ENCODE measurements at places on chromosomes 5 and 9.

DNA sequence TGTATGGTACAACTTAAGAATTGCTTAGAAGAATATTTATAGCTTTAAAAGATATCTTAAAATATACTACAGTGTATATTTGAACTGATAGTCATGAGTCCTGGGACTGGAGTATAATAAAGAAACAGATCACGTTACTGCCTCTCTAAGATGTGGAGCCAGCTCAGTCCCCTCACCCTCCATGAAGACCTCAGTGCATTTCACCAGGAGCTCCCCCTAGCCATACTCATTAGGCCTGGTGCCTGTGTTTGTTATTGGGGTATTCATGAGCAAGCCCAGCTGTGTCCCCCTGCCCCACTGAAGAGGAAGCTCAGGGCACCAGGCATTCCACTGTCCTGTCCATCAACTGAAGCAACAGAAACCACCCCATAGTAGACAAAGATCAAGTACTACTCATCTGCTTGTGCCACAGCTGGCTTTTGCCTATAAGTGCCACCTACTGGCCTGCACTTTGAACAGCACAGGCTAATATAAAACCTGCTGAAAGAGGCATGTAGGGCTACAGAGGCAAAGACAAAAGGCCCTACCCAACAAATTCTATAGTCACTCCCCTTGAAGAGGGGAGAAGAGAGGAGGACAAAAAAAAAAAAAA, 850.2 kb upstream of the NUDT12 start:
- DNase-seq, result no peak

DNA sequence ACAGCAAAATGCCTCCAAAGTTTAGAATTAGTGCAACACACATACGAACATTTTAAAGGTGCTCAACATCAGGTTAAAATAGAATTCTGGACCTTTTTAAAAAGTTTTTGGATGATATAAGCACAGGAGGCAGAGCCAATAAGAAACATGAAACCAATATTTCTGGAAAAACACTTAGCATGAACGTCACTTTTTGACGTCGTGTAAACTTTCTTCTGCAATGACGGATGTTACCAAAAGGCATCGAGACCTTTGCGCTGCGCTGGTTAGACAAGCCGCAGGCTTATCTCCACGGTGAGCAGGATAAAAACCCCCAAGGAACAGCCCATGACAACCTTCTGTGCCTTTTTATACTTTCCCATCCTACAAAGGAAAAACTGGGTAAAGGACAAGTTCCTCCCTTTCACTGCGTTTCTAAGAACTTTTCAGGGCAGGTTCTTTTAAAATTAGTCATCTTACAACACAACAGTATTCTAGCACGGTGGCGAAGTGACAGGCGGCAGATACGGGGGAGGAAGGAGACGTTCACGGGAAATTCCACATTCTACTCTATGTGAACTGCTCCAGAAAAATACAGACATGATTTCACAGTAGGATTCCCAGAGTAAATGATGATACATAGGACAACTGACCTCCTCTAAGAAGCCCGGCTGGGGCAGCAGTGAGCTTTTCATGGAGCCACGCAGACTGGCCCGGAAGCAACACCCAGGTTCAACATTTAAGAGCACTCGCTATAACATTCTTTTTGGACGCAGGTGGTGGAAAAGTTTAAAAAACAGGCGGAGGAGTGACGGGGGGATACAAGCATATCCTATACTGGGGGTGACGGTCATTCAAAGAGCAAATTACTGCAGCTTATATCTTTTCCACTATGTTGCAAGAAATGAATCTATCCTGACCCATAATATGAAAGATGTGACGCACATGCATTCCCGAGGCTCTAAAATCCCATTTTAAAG, 52.4 kb downstream of the USP20 start:
- DNase-seq, result no peak

DNA sequence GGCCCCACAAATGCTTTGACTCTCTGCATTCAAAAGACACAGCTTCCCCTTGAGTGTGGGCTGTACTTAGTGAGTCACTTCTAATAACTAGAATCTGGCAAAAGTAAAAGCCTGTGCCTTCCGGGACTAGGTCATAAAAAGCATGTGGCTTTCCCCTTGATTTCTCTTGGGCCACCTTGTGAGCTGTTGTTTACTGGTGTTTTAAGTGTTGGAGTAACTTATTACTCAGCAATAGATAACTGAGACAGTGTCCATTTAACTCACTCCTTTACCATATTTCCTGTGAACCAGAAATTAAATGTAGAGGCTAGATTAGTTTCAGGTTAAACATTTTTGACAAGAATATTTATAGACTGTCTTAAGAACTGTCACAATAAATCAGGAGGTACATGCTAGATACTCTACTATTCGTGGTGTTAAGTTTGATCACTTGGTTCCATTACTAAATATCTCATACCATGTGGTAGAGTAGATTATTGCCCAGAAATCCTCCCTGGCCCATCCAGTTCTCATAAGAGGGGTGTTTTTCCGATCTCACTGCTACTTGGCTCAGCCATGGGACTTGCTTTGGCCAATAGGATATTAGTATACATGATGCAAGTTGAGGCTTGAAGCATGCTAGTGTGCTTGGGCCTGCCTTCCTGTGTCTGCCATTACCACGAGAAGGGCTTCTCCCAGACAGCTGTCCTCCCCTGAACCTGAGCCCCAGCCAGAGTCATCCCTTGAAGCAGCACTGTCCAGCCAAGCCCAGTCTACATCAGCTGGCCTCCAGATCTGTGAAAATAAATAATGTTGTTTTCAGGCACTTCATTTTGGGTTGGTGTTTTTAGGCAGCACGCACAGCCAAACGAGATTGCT, 10.4 kb upstream of the CMBL start:
- DNase-seq, result no peak

GRCh38 chr9:125296843-125297372, 35.3 kb downstream of the GAPVD1 start:
- DNase-seq, result no peak

DNA sequence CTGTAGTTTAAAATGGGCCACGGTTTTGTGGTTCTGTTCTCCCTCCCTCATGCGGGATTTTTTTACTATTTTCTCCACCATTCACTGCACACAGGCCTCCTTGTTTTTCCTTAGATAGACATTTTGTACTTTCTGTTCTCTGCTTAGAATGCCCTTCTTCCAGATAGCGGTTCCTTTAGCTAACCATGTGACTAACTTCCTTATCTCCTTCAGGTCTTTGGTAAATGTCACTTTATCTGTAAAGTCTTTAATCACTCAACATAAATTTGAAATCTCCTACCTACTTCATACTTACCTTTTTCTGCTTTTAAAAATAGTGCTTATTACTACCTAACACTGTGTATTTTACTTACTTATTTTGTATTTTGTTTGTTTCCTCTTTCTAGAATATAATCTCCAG, 15.0 kb downstream of the FER start:
- no peak for DNase-seq

DNA sequence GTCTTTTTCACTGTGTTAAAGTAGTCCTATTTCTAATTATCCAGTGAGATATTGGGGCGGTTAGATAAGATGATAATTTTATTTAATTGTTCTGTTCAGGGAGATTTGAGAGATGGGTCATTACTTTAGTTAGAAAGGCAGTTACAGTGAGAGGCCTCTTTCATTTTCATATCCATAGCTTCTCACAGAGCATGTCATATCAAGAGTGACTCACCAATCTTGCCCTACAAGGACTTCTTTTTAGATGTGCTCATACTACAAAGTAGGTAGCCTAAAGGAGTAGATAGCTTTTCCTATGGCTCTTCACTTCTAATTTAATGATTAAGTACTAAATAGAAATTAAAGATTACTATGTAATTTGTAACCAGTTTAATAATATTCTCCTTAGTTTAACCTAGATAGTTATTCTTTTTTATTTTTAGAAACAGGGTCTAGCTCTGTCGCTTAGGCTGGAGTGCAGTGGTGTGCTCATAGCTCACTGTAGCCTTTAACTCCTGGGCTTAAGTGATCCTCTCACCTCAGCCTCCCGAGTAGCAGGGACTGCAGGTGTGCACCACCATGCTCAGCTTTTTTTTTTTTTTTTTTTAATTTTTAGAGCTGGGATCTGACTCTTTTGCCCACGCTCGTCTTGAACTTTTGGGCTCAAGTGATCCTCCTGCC, 71.0 kb downstream of the FER start:
- DNase-seq, result no peak

DNA sequence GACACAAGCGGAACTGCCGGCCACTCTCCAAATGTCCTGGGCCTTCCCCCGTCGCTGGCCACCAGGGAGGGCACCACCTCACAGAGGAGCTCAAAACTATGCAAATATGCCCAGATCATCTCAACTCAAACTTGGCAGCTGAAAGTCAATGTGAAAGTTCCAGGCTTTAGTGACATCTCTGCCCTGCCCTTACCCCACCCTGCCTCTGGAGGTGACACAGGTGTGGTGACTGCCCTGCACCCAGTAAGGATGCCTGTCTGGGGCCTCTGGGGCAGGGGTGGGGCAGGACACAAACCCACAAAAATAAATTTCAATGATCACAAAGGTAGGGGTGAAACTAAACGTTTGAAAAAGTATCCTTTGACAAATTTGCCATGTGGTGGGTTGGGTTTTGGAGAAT, 213.4 kb downstream of the HSPA4 start:
- no peak for DNase-seq

DNA sequence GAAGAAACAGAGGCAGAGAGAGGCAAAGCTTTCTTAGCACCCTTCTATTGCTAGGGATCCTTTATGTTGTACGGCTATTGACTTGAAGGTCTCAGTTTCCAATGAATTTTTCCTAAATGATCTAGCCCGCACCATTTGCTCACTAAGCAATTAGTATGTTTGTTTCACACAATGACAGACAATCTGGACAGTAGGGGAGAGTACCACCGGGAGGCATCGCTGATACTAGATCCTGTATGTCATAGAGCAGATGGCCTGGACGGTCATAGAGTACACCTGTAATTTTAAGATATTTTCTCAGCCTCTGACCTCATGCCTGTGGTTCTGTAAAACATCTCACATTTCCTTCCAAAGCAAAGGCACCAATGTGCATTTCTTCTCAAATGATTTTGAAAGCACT, 194.3 kb downstream of the TLE4 start:
- no peak for DNase-seq

GRCh38 chr5:74640450-74640953, at the start of gene ENC1:
Gene ENC1 (minus strand): TSS chr5:74640728. CDS start chr5:74636485, 4,243 bp downstream.
- DNase-seq, result peak; percentile 55

GRCh38 chr5:168017313-168017712, 274.1 kb upstream of the WWC1 start:
- DNase-seq, result no peak

DNA sequence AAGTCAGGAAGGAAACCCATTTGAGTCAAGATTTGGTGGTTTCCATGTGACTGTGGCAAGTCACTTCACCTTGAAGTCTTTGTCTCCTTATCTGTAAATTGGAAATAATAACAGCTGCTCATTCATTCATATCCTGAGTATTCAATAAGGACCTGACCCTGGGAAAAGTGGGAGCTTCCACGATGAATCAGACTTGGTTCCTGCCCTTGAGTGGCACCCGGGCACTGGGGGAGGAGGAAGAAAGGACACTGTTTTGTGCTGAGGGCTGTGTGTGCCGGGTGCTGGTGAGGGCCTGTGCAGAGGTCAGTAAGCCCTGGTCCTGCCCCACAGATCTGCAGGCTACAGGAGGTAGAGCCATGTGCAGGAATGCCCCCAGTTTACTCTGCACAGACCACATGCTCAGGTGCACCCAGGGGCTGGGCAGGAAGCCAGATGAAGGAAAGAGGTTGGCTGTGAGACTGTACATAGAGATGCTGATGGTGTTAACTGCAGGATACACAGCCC, 6.8 kb downstream of the NDST1 start:
- DNase-seq, result no peak

GRCh38 chr9:134054891-134055811, 12.7 kb downstream of the BRD3 start:
- DNase-seq, result no peak

DNA sequence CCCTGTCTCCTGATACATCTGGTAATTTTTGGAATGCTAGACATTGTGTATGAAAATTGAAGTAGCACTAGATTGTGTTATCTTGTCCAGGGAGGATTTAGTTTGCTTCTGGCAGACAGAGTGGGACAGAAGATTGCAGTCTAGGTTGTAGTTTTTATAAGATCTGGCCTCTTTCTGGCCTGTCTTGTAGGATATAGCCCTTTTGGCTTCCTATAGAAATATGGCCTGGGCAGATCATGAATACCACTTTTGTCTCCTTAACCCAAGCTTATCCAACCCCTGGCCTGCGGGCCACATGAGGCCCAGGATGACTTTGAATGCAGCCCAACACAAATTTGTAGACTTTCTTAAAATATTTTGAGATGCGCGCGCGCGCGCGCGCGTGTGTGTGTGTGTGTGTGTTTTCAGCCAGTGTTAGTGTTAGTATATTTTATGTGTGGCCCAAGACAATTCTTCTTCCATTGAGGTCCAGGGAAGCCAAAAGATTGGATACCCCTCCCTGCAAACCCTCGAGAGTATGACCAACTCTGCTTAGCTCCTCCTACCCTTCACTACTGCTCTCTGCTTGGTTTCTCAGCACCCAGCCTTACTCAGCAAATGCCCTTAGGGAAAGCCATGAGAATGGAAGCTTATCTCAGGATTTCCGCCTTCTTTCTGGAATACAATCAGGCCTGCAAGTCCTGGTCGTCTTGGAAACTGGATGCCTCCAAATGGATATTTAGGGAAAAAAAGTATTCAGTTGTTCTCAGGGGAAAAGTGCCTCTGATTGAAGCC, 26.5 kb downstream of the ANKRD33B start:
- DNase-seq, result no peak

DNA sequence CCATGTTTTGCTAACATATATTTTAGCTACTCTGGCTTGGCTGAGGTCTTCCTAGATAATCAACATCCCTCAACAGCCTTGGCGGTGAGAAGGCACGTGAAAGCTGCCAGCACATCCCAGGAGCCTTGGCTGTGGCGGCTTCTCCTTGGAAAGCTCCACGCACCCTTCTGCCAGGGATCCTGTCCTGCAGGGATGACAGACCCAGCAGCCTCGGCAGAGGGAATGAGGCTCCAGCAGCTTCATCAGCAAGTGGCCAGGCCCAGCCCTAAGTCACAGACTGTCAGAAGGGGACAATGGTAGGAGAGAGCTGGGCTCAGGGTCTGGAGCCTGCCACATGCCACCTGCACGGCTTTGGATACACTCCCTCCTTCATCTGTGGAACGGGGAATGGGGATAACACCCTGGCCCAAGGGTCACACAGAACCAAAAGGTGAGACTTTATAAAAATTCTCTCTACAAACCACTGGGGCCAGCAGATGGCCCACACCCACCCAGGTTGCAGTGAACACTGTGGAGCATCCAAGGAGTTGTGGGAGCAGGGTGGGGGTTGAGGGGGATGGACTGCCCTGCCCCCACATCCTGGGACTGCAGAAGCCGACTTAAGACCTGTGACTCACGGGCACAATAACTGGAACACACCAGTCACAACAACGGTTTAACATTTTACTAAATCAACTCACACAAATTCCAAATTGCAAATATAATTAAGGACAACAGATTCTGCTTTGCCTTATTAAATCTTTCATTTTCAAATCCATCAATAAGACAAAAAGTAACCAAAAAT, 65.1 kb downstream of the MACROH2A1 start:
- DNase-seq, result no peak

DNA sequence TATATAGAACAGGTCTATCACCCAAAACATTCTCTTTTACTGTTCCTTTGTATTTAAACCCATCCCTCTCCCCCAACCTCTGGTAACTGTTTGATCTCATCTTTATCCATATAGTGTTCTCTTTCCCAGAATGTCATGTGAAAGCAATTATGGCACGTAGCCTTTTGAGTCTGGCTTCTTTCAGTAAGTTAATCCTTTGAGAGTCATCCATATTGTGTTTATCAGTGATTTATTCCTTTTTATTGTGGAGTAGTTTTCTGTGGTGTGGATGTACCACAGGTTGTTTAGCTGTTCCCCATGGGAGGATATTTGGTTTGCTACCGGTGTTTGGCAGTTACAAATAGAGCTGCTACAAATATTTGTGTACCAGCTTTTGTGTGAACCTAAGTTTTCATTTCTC, 38.0 kb downstream of the HMGXB3 start:
- DNase-seq, result no peak

All from amygdala (tissue), 56 donors.